ENCODE measurements at places on chromosomes 5 and 9.

DNA sequence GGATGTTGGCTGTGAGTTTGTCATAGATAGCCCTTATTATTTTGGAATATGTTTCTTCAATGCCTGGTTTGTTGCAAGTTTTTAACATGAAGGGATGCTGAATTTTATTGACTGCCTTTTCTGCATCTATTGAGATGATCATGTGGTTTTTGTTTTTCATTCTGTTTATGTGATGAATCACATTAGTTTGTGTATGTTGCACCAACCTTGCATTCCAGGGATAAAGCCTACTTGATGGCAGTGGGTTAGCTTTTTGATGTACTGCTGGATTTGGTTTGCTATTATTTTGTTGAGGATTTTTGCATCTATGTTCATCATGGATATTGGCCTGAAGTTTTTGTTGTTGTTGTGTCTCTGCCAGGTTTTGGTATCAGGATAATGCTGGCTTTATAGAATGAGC is 225.6 kb downstream of the PCSK1 start:
- DNase-seq: no peak

- DNase-seq: no peak
These were observed 62.2 kb upstream of the ADAMTS2 start for GRCh38 chr5:179407191-179408175.

DNA sequence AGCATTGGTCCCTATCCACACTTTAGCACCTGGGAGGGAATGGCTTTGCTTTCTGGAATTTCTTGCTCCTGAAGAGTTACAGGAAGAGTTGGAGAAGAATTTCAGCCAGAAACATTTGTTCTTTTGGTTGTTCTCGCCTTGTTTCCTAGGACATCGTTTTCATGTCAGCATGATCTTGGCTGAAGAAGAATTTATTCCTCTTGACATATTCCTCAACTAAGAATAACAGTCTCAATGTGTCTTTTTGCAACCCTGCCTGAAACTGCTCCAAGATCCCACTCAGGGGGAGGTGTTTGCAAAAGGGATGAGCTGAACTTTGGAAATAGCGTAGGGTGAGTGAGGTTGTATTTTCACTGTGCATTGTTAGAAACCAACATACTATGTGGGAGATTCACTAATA is 26.1 kb downstream of the MAMDC2 start:
- no peak for DNase-seq

GRCh38 chr5:140674211-140674610 is 835 bp upstream of the DND1 start:
- DNase-seq: no peak

GRCh38 chr5:74303578-74303977 is 336.9 kb downstream of the ENC1 start:
- DNase-seq: no peak

DNA sequence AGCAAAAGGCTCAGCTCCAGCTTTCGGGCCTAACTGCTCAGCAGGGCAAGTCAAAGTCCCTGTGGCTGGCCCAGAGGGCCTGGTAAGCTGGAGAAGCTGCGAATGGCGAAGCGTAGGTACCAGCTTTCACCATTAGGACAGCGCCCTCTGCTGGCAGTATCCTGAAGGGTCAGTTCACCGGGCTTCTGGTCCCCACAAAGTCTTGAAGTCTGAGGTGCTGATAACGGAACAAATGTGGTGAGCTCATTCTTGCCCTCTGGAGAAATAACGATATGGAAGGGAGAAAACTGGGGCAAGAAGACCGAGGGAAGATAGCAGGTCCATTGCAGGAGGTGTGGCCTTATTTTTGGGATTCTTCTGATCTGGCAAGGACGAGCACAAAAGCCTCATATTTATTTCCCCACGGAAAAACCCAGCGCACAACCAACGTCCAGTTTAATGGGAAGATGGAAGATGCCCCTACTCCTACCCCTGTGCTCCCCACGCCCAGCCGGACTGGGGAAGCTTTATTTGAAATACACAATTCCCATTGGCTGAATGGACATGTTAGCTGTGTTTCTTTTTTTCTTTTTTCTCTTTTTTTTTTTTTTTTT is 7.2 kb downstream of the SOWAHA start:
- DNase-seq: peak; percentile 56

GRCh38 chr5:125835293-125836172 is 587.7 kb upstream of the GRAMD2B start:
- no peak for DNase-seq

DNA sequence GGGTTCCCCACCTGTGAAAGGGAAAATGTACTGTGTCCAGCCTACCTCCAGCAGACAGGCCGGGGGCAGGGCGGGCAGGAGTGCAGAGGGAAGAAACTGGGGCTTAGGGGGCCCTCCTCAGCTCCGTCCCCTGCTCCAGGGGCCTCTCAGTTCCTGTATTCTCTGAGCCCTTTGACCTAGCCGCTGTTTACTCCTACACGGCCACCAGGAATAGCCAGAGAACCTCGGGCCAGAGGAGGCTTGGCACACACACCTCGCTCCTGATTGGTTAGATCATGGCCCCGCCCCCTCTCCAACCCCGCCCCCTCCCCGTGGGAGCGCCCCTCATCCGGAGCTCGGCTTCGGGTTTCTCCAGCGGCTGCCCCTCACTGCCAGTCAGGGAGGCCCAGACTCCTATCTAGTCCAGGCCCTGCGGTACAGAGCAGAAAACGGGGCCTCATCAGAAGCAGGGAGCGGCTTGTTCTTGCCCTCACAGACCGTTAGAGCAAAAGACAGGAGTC is 2.2 kb downstream of the ST6GALNAC6 start:
- DNase-seq: no peak

DNA sequence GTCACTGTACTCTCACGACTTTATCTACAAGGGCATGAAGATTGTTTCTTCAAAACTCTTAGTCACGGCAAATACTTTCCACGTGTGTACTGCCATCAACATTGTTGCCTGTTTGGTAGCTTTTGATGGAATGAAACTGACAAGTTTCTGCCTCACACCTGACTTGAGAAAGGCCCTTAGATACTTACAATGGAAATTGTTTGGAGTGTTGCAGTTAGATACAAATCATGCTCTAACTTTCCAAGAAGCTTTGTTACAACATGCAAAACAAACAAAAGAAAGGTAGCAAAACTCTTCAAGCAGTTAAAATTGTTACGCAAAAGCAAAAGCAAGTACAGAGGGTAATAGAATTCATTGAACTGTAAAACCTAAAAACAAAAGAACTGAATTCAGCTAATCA is 91.1 kb upstream of the TLE4 start:
- no peak for DNase-seq

DNA sequence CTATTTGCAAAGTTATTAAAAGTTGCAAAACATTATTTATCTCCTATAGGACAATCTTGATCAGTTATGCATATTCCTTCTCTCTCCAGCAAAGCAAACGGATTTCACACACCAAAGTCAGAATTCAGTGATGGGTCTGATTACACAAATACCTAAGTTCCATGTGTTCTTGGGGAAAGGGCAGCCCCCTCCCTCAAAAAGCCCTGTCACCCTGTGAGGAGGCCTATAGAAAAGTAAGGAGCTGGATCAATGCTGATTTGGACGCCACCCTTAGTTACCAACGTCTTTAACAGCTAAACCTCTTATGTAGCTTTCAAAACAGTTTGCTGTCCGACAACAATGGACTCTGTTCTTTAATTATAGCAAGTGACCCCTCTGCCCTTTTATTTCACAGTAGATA is 6.4 kb downstream of the ZNF608 start:
- DNase-seq: no peak

- DNase-seq: no peak
These were observed 24.3 kb upstream of the KCNIP1 start for GRCh38 chr5:170479484-170479883.

GRCh38 chr9:81649475-81650240 is 39.7 kb downstream of the TLE1 start:
- no peak for DNase-seq

DNA sequence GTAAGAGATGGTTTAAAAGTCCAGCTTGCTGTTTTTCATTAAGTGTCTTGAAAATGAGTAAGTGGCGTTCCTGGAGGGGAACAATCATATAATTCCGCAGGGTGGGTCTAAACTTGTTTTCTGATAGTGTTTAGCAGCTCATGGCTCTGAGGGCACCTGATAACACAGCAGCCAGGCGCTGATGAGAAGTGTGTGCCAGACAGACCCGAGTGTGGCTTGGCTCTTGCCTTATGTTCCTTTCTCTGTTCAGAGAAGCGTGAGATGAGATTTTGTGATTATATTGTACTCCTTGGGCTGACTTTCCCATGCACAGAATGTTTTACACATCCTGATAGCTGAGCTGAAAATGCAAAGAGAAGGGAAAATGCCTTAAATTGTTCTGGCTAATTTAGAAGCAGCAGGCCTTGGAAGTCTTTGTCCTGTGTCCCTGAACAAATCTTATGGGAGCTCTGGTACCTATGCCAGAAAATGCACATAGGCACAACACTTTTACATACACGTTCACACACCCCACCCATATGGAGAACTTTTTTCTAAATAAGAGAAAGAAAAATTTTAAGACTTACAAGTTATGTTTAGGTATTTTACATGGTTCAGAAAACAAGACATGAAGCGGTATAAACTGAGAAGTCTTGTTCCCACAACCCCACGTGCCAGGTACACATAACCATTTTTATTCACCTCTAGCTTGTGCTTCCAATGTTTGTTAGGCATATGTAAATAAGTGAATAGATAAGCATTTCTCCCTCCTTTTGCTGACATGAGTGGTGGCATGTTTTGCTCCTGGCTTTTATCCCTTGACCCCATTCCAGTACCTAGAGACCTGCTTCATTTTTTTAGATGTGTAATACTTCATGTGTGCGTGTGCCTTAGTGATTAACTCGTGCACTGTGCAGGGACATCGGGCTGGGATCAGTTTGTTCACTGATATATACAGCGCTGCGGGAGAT is 152.2 kb upstream of the OTULINL start:
- DNase-seq: no peak

DNA sequence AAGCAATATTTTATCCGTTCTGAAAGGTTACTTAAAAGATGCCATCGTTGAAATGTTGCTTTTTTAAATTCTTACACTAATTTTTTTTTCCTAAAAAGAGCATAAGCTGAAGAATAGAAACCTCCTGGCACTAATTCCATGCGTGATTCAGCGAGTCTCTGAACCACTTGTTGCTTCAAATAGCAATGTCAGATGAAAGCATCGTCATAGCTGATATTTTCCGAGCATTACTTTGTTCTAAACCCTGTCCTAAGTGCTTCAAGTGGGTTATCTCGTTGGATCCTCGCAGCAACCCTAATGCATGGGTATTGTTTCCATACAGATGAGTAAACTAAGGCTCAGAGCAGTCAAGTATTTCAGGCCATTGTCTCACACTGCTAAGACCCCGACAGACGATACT is 79.7 kb downstream of the CDH6 start:
- no peak for DNase-seq

DNA sequence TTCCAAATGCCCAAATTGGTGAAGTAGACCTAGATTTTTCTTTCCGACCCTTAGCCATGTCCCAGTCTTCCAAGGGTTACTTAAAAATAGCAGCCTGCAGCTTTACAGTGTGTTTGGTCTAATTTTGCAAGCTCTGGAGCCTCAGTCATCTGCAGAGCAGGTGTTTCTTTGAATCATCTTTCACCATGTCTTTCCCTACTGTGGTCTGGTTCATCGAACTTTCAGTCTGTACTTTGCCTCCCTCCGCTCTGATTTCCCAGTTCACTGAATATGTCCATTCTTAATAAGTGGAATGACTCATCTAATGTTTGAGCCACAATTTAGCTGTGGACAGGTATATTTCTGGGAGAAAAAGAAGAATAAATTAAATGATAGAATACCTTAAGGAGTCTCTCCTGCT is 1060.7 kb downstream of the EFNA5 start:
- DNase-seq: no peak

DNA sequence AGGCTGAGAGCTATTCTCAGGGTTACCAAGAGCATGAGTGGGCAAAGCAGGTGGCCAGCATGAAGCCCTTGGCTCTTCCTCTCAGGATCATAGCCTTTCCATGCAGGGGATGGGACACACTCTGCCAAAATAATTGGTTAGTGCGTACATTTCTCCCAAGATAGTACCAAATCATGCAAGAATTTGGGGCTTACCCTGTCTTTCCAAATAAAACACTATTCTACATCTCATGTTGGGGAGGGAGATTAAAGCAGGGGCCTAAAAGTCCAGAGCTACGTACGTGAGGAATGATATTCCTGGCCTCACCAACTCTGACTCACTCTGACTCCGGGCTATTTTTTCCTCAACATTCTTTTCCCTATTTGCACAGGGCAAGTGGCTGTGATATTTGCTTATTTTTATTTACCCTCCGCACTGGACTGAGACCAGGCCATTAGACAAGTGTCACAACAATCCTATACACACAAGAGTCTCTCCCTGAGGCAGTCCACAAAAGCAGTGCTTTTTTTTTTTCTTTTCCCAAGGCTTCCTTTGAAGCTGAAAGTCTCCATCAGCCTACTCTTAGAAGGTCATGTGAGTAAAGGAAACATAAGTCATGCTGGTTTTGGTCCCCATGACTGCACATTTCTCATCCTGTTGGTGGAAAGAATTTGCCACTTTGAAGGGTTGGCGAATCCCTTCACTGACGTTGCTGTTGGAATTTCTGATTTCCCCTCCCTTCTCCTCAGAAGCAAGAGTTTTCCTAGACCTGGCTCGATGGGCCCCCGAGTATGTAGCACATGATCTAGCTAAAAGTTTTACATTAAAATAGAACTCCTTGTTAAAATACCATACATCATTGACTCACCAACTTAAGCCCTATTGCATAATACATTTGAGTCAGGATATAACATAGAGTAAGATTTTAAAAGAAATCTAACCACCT is 40.0 kb downstream of the TMEM252 start:
- no peak for DNase-seq

GRCh38 chr5:39151745-39152144 is 67.6 kb downstream of the FYB1 start:
- DNase-seq: no peak

GRCh38 chr9:72924154-72924790 is 28.6 kb downstream of the ALDH1A1 start:
- no peak for DNase-seq

DNA sequence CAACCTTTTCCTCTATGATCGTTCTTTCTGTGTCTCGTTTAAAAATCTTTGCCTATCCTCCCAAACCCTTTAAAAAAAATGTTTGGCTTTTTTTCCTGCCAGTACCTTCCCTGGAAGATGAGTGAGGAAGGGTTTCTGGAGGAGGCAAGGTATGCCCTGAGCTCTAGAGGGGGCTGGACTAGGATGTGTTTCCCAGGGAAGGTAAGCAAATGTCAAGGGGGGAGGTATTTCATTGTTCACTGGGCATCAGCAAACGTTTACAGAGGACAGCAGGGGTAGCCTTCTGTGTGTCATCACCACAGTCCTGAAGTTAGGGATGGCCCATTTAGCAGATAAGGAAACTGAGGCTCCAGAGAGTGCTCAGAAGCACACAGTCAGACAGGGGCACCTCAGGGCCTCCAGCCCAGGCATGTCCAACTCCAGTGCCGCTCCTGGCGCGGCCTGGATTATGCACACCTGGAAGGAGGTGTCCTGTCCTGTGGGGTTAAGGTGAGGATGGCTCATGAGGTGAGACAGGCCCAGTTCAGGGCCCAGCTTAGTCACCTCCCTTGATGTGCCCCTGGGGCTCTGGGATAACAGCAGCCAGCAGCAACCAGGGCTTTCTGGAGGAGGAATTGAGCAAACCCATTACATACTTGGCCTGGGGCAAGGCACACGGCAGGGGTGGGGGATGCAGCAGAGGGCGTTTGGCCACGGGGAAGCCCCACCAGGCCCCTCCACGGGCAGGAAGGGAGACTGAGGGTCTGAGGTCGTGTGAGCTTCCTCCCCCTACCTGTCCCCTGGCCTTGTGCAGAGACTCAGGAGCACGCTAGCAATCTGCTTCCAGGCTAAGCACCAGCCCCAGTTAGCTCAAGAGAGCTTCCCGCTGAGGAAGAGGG is 100.3 kb upstream of the LMX1B start:
- no peak for DNase-seq

Data from activated naive CD4-positive, alpha-beta T cell (primary cell).